ENCODE measurements at places on chromosomes 1 and 21.

GRCh38 chr1:196309386-196309785 lies 298.9 kb downstream of the KCNT2 start:
- no peaks in the 10 kb centered on the region for H3K36me3 ChIP-seq
- H3K27ac ChIP-seq: no peak overlapping the region
- H3K4me3 ChIP-seq: no peak overlapping the region

DNA sequence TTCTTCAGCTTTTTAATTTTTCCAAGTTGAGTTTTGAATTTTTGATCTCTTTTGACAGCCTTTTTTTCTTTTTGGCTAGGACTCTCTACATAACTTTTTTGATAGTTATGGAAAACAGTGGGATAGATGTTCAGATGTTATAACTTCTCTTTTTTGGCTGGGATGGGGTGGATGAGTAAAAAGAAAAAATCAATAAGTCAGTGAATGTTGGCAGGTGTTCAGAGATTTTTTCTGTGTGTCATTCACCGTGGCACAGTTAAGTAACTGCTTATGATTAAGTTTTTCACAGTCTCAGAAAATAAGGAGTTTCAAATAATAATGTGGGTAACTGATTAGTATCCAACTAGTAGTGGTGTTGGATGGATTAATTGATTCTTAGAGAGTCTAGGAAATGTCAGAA lies 24.0 kb downstream of the HS2ST1 start:
- no peaks in the 10 kb centered on the region for H3K36me3 ChIP-seq
- H3K4me1 ChIP-seq: no peaks in the 10 kb centered on the region
- no peak for DNase-seq
- H3K4me3 ChIP-seq: no peak overlapping the region
- H3K27me3 ChIP-seq: no peaks in the 10 kb centered on the region

DNA sequence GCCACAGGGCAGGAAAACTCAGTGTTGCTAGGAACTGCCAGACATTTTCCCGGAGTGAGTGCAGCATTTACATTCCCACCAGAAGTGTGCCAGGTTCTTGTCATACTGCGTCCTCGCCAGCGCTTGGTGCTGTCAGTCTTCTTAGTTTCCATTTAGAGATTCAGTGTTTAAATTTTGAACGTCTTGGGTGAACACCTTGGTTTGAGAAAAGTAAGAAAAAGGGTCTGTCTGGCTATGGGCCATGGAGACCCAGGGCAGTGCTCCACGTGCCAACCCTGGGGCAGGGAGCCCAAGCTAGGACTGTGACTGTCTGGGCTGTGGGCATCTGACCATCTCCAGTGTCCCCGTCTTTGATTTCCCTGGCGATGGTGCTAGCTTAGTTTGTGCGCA lies 16.0 kb downstream of the IBA57 start:
- H3K36me3 ChIP-seq: no peaks in the 10 kb centered on the region
- no peaks in the 10 kb centered on the region for H3K4me1 ChIP-seq
- DNase-seq: no peak
- H3K27me3 ChIP-seq: no peaks in the 10 kb centered on the region

DNA sequence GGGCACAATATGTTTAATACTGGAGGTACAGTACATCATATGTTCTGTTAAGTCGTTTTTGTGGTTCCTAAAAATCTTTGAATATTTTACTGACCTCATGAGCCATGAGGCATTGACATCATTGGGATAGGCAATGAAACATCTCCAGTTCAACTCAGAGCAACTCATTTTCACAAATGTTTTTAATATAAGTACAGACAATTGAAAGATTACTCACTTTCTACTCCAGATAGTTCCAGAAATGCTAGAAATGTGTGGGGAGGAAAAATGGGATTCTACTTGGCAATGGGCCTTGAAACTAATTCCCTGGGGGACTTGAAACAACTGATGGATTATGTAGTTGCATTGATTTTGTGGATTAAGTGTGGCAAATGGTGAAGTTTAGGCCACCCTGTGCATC lies 7.2 kb upstream of the C8B start:
- H3K4me3 ChIP-seq: no peak overlapping the region
- H3K27me3 ChIP-seq: no peaks in the 10 kb centered on the region
- no peak for DNase-seq
- H3K27ac ChIP-seq: no peak overlapping the region
- no peaks in the 10 kb centered on the region for H3K4me1 ChIP-seq
